ENCODE measurements at places on chromosomes 5 and 9. TPM values are rescaled to one million over a fixed set of nuclear protein-coding genes. Genes with fewer than 3 reads are reported as not detected.

- no peaks in the 10 kb centered on the region for H3K4me1 ChIP-seq
- H3K36me3 ChIP-seq: no peaks in the 10 kb centered on the region
- no peak overlapping the region for H3K4me3 ChIP-seq
- no peak overlapping the region for H3K27ac ChIP-seq
Measured at GRCh38 chr9:71490810-71491209, 277.5 kb downstream of the CEMIP2 start.

- no peak for DNase-seq
- H3K4me1 ChIP-seq: peaks cover 15% of the 10 kb centered on the region
- H3K27me3 ChIP-seq: no peaks in the 10 kb centered on the region
- no peak overlapping the region for H3K4me3 ChIP-seq
- peak overlapping the region; percentile 49 for H3K27ac ChIP-seq
- peaks cover 25% of the 10 kb centered on the region for H3K36me3 ChIP-seq
Measured at GRCh38 chr5:123610665-123611405, 98.9 kb downstream of the CSNK1G3 start.

KCNN2 gene
- total RNA-seq: not detected

CFAP90 gene
- not detected for total RNA-seq
